ENCODE measurements at places on chromosomes 11 and 22. TPM values are rescaled to one million over a fixed set of nuclear protein-coding genes. Genes with fewer than 3 reads are reported as not detected.

GRCh38 chr11:102347462-102348370 is 702 bp downstream of the BIRC2 start:
- peak; percentile 78 for DNase-seq

C11orf87 gene
- total RNA-seq = 0.76 TPM

GRCh38 chr11:35163702-35164496 is 24.9 kb downstream of the CD44 start:
- DNase-seq = no peak

DNA sequence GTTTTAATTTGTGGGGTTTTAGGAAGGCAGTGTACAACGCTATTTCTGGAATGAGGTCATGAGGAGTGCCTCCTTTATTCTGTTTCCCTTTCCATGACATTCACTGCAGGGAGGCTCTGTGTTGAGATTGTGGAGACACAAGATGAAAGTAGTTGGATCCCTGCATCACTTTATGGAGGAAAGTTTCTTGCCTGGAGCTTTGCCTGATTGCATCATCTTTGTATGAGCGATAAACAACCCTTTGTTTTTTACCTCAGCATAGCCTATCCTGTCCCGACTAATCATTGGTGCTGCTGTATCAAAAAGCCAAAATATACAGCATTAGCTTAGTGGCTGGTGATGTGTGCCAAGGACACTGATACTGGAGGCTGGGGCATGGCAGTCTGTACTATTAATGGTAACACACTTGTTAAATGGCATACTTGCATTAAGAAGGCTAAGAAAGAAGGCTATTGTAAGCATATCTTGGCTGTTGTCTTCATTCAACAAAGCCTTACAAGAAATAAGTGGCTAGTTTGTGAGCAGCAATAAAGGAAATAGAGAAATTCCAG is 31.2 kb upstream of the SLC5A4 start:
- no peak for DNase-seq

CSKMT gene
- 5.4 TPM for total RNA-seq

OR9I1 gene
- total RNA-seq = not detected

DNA sequence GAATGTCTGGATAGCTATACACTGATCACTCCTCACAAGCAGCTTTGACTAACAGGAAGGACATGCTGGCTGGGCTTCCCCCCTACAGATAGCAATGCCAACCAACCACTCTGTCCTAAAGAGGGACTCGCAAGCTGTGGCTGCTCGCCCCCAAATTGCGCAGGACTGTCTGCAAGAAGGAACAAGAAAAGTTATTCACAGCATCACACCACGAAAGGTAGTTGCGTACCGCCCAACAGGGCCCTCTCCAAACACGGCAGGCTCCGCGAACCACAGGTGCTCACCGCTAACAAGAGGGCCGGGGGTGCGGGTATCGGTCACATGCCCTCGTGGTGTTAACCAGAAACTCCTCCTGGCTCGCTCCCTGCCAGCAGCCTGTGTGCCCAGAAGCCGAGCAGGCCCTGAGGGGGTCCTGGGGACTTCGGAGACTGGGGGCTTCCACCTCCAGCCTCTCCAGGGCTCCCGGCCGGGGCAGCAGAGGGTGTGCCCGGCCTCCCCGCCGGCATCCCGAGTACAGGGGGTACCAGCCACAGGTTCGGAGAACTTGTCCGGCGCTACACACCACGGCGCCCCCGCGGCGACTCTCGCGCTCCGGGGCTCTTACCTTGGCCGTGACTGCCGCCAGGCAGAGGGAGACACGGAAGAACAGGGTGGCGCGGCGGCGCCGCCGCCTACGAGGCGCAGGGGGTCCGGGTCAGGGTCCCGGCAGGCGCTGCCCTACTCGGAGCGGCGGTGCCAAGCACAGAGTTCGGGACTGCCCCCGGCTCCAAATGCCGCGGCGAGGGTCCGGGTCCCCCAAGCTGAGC is 682 bp downstream of the LARGE1 start:
- peak; percentile 55 for DNase-seq

DNA sequence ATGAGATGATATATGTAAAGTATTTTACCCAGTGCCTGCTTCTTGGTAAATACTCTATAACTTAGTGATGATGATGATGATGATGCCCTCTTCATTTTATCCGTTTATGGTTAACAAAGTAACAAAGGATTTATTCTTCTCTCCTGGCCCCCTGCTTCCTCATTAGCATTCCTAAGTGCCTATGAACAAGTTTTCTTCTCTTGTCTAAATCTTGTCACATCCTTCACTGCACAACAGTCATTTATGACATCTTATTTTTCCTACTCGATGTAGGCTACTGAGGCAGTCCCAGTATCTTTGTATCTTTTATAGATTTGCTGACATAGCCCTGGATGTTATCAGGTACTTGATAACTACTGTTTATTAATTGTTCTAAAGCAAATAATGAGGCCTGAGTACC is 754.4 kb upstream of the ARHGAP42 start:
- DNase-seq = no peak

GRCh38 chr11:11931461-11932055 is 76.9 kb downstream of the DKK3 start:
- DNase-seq = peak; percentile 87

GRCh38 chr22:42444077-42444904 is 12.1 kb upstream of the NFAM1 start:
- peak; percentile 87 for DNase-seq

DNA sequence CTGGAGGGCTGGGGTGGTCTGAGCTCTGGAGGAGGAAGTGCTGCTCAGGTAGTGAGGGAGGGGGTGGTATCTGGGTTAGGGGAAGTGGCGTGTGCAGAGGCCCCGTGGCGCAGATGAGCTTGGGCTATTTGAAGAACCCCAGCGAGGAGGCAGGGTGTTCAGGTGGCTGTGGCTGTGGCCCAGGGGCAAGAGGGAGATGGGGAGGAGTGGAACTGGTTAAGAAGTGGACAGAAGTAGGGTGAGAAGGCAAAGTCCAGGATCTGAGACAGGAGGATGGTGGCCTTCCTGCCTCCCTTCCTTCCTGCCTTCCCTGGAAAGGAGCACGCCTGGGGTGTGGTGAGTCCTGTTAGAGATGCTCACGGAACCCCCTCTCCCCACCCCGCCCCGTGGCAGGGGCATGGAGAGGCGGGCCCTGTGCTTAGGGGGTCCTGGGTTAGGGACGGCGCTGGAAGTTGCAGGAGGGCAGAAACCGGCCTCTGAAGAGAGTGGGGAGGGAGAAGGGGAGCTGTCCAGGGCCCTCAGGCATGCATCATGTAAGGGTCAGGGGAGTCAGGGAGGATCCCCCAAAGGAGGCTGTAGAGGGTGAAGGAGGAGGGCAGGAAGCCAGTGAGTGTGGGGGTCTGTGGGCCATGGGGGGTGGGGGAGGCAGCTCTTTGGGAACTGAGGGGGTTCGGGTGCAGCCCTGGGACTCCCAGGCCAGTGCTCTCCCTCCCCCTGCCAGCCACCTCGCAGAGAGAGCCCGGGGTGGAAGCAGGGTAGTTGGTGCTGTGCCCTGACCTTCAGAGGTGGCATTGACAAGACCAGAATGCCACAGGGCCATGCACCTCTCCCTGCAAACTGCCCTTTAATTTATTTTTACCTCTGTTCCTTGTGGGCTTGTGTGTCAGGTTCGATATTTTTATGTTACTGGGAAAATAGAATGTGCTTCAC is 63.7 kb upstream of the PARVG start:
- DNase-seq = no peak

GRCh38 chr11:129937592-129938238 is 42.3 kb upstream of the NFRKB start:
- no peak for DNase-seq

- no peak for DNase-seq
These were observed 375.9 kb downstream of the GUCY1A2 start for GRCh38 chr11:106642331-106642730.

DGAT2 gene
- total RNA-seq = 7.6 TPM

CABP7 gene
- total RNA-seq = not detected

FGF3 gene
- not detected for total RNA-seq

- DNase-seq = no peak
These were observed 294.4 kb downstream of the NTM start for GRCh38 chr11:131664816-131665215.

FADS2 gene
- 5.2 TPM for total RNA-seq

All from GM23248 (cell line).